Stomach (tissue), 19 donors: ENCODE measurements at places on chromosomes 3 and 15. TPM values are rescaled to one million over a fixed set of nuclear protein-coding genes. Genes with fewer than 3 reads are reported as not detected.

DNA sequence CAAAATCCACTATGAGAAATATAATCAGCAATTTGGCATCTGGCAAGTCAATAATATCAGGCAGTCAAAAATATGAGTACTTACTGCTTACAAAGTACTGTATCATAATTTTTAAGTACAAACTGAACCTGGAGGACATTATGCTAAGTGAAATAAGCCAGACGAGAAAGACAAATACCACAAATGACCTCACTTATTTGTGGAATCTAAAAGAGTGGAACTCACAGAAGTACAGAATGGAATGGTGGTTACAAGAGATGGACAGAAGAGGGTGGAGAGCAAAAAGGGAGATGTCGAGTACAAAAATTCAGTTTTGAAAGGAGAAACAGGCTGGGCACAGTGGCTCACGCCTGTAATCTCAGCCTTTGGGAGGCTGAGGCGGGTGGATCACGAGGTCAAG, 12.4 kb downstream of the PCYT1A start:
- H3K4me1 ChIP-seq, result peaks cover 33% of the 10 kb centered on the region
- H3K27me3 ChIP-seq, result no peaks in the 10 kb centered on the region
- DNase-seq, result no peak
- peak overlapping the region; percentile 54 for H3K27ac ChIP-seq
- peaks cover 7% of the 10 kb centered on the region for H3K36me3 ChIP-seq
- no peak overlapping the region for H3K4me3 ChIP-seq

DNA sequence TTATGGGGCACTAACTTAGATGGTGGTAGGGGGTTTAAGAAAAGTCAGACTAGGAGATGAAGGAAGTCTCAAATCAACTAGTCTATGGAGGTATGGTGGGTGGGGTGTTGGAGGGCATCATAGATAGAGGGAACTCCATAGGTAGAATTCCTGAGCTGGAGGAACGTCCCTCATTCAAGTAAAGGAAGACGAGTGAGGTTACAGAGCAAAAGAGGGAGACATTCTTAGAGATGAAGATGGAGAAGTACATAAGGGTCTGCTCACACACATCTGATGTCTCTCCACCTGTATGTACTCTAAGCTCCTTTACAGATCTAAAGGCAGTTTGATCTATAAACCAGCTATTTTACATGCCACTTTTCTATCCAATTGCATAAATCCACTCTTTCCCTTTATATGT, 1.4 kb downstream of the PLSCR1 start:
- peaks cover 15% of the 10 kb centered on the region for H3K4me1 ChIP-seq
- H3K27ac ChIP-seq, result peak overlapping the region; percentile 95
- no peaks in the 10 kb centered on the region for H3K27me3 ChIP-seq
- H3K36me3 ChIP-seq, result no peaks in the 10 kb centered on the region
- no peak for DNase-seq

GRCh38 chr3:182212479-182213076, 500.9 kb downstream of the SOX2 start:
- no peak overlapping the region for H3K27ac ChIP-seq
- H3K36me3 ChIP-seq, result no peaks in the 10 kb centered on the region
- no peaks in the 10 kb centered on the region for H3K27me3 ChIP-seq

- no peaks in the 10 kb centered on the region for H3K36me3 ChIP-seq
- no peaks in the 10 kb centered on the region for H3K4me1 ChIP-seq
- no peak overlapping the region for H3K27ac ChIP-seq
Observed at GRCh38 chr3:2517500-2518172, 419.0 kb downstream of the CNTN4 start.

GRCh38 chr3:182399978-182400737, 393.1 kb upstream of the ATP11B start:
- DNase-seq, result no peak
- no peaks in the 10 kb centered on the region for H3K36me3 ChIP-seq
- H3K27ac ChIP-seq, result no peak overlapping the region

DNA sequence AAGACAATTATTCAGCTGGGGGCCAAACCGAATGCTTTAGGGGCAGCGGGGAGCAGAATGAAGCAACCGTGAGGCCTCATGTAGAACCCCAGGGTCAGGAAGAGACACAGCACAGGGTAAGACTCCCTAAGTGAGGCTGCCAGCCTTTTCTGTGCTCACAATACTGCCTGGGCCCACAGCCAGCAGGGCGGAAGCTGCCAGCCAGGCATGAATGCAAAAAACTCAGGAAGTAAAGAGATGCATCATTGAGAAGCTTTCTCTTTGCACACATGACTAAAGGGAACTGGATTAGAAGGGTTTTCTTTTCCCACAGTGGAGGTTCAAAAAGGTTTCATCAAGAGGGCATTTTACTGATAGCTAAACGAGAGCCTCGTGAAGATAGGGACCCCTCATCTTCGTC, 33.3 kb downstream of the CA12 start:
- peak overlapping the region; percentile 54 for H3K27ac ChIP-seq
- H3K4me1 ChIP-seq, result no peaks in the 10 kb centered on the region
- no peaks in the 10 kb centered on the region for H3K27me3 ChIP-seq
- no peaks in the 10 kb centered on the region for H3K36me3 ChIP-seq
- peak; percentile 77 for DNase-seq

- no peak for DNase-seq
- no peaks in the 10 kb centered on the region for H3K27me3 ChIP-seq
- peaks cover 39% of the 10 kb centered on the region for H3K4me1 ChIP-seq
- H3K4me3 ChIP-seq, result no peak overlapping the region
- H3K27ac ChIP-seq, result peak overlapping the region; percentile 83
Observed at GRCh38 chr15:90210593-90210992, 9.5 kb downstream of the SEMA4B start.

GRCh38 chr3:12695112-12695511, 31.2 kb upstream of the RAF1 start:
- H3K4me1 ChIP-seq, result no peaks in the 10 kb centered on the region
- DNase-seq, result no peak
- H3K27ac ChIP-seq, result no peak overlapping the region

GRCh38 chr15:50774450-50774849, 8.9 kb upstream of the SPPL2A start:
- no peaks in the 10 kb centered on the region for H3K27me3 ChIP-seq
- no peak overlapping the region for H3K4me3 ChIP-seq
- H3K4me1 ChIP-seq, result no peaks in the 10 kb centered on the region
- H3K27ac ChIP-seq, result no peak overlapping the region
- DNase-seq, result peak; percentile 35
- no peaks in the 10 kb centered on the region for H3K36me3 ChIP-seq

Gene XCR1
- total RNA-seq, result not detected

Gene C3orf49
- total RNA-seq, result not detected

GRCh38 chr3:55044486-55044885, 116.6 kb upstream of the LRTM1 start:
- H3K27ac ChIP-seq, result no peak overlapping the region
- no peaks in the 10 kb centered on the region for H3K4me1 ChIP-seq
- no peaks in the 10 kb centered on the region for H3K27me3 ChIP-seq
- no peak for DNase-seq
- H3K36me3 ChIP-seq, result no peaks in the 10 kb centered on the region

DNA sequence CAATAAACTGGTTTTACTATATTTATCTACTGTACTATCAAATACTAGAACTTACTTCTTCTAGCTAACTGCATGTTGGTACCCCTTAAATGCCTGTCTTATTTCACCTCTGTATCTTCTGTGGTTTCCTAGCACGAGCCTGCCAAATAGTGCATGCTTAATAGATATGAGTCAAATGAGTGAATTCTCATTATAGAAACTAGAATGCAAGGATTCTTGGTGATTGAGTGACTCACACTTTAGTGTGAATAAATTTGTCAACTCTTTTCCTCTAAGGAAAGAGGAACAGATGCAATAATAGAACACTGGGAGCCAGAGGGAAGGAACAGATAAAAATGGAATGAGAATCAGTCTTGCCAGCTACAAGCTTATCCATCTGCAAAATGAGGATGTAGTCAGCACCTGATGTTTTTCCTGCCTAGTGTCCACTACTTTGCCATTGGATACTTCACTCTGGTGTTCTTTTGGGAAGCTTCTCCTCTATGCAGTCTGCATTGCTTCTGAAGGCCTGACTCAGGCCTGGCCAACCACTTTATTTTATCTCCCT, 189.1 kb upstream of the CADPS start:
- no peak for DNase-seq
- H3K27ac ChIP-seq, result no peak overlapping the region
- H3K27me3 ChIP-seq, result no peaks in the 10 kb centered on the region
- H3K36me3 ChIP-seq, result no peaks in the 10 kb centered on the region
- H3K4me1 ChIP-seq, result no peaks in the 10 kb centered on the region

Gene DPPA2
- not detected for total RNA-seq

DNA sequence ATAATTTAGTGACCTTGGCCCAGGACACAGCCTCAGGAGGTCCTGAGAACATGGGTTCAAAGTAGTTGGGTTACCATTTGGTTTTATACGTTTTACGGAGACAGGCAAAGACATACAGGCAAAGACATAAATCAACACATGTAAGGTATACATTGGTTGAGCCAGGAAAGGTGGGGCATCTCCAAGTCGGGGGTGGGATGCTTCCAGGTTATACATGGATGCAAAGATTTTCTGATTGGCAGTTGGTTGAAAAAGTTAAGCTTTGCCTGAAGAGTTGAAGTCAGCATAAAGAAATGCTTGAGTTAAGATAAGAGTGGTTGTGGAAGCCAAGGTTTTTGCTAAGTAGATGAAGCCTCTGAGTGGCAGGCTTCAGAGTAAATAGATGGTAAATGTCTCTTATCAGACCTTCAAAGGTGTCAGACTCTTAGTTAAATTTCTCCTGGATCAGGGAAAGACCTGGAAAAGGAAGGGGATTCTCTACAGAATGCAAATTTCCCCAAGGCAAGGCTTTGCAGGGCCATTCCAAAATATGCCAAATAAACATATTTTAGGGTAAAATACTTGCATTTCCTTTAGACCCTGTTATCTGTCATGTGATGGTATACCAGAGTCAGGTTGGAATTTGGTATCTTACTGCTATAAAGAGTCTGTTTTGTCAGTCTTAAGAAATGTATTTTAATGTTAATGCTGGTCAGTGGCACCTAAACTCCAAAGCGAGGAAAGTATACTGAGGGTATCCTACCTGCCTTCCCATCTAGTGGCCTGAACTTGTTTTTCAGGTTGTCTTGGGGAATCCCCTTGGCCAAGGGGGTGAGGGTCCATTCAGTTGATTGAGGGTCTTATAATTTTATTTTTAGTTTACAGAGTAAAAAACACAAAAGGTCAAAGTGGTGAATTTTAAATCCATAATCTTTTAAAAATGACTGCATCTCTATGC, 8.2 kb upstream of the PDHB start:
- no peak overlapping the region for H3K4me3 ChIP-seq
- H3K27me3 ChIP-seq, result no peaks in the 10 kb centered on the region
- DNase-seq, result no peak

DNA sequence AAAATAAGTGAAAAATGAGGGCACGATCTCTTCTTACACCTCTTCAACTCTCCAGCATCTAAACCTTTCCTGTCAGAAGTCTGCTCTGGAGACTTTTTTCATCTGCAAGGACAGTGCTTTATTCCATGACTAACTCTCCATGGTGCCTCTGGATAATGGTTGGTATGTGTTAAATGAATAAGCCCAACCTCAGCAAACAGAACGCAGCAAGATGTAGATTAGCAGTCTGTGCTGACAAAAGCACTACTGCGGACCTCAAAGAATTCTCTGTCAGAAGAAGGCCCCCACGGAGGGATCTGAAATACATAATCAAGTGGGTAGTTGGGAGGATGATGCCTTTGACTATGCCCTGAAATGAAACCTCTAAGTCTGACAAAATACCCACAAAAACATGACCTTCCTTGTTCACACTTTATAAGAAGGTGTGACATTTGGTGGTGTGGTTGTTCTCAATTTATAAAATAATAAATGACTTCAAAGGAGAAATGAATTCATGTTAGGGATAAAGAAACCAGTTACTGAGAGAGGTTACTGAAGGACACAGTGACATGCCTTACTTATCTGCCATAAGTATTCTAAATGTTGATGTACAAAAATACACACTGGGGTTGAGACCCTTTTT, 43.2 kb upstream of the ADCY5 start:
- no peaks in the 10 kb centered on the region for H3K4me1 ChIP-seq
- no peak overlapping the region for H3K27ac ChIP-seq
- no peak overlapping the region for H3K4me3 ChIP-seq

- H3K4me3 ChIP-seq, result no peak overlapping the region
- H3K4me1 ChIP-seq, result peaks cover 5% of the 10 kb centered on the region
- no peak overlapping the region for H3K27ac ChIP-seq
- peak; percentile 68 for DNase-seq
- H3K27me3 ChIP-seq, result no peaks in the 10 kb centered on the region
Observed at GRCh38 chr15:88401251-88401995, 65.8 kb downstream of the MRPL46 start.

Gene NANOGP8
- not detected for total RNA-seq

Gene CCK
- total RNA-seq, result not detected

Gene APEH
- 37.7 TPM for total RNA-seq

DNA sequence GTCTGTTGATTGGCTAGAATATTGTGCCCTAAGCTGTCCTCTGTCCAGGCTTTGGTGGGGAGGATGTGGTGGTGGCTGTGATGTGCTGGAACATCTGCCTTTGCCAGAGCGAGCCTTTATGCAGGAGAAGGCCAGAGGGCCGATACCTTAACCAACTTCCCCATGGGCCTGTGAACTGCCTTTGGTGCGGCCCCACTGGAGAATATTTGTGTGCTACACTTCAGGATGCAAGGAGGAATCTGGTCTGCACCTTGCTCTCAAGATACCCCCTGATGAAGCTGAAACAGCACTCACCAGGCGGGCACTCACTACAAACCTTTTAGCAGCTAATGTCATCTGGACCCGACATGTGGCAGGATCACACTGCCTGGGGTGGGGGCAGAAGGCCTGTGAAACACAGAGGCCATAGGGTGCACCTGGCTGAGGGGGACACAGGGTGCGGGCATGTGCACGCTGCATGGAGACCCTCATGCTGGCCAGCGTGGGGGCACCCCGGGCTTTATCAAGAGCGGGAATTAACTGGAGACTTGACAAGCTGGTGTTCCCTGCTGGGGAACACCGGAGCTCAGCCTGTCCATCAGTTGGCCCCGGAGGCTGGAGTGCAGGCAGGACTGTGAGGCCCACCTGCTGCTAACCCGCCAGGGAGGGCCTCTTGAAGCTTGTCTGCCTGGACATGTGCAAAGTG, 16.4 kb downstream of the PRR23E start:
- H3K27me3 ChIP-seq, result no peaks in the 10 kb centered on the region
- H3K36me3 ChIP-seq, result no peaks in the 10 kb centered on the region
- no peak overlapping the region for H3K27ac ChIP-seq
- DNase-seq, result no peak

DNA sequence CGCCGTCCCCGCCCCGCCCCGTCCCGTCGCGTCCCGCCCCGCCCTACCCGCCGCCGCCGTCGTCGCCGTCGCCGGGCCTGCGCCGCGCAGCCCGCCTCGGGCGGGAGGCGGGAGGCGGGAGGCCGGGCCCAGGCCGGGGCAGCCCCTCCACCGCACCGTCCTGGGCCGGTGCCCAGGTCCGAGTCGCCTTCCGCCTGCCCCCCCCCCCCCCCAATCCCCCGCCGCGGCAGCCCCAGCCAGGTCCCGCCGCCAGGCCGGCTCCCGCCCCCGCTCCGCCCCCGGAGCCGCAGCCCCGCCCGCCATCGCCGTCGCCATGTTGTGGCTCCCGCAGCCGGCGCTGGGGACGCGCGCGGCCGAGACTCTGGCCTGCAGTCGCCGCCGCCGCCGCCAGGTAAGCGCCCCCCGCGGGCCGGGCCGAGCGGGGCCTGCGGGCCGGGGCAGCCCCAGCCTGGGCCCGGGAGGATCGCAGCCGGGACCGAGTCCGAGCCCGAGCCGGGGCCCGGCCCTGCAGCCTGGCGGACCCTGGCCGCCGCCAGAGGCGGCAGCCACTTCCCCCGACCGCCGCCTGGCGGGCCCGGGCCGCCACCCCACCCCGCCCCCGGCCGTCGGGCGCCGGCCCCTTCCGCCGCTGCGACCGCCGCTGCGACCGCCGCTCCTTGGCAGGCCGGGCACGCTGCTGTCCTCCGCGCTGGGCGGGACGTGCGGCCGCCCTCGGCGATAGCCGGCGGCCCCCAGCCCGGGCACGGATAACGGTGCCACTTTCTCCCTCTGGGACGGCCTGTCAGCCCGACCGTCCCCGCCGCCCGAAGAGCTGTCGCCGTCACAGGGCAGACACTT, at the start of gene ZNF592:
TSS of gene ZNF592 (plus strand) at position 319 of the 837 bp plus-strand sequence. CDS start 34,084 bp downstream, outside the sequence.
- peak; percentile 89 for DNase-seq
- H3K36me3 ChIP-seq, result no peaks in the 10 kb centered on the region
- peak within 1 kb of the TSS; percentile 82 for H3K4me3 ChIP-seq
- peaks cover 57% of the 10 kb centered on the region for H3K4me1 ChIP-seq
